ENCODE measurements at places on chromosomes 12 and 14.

DNA sequence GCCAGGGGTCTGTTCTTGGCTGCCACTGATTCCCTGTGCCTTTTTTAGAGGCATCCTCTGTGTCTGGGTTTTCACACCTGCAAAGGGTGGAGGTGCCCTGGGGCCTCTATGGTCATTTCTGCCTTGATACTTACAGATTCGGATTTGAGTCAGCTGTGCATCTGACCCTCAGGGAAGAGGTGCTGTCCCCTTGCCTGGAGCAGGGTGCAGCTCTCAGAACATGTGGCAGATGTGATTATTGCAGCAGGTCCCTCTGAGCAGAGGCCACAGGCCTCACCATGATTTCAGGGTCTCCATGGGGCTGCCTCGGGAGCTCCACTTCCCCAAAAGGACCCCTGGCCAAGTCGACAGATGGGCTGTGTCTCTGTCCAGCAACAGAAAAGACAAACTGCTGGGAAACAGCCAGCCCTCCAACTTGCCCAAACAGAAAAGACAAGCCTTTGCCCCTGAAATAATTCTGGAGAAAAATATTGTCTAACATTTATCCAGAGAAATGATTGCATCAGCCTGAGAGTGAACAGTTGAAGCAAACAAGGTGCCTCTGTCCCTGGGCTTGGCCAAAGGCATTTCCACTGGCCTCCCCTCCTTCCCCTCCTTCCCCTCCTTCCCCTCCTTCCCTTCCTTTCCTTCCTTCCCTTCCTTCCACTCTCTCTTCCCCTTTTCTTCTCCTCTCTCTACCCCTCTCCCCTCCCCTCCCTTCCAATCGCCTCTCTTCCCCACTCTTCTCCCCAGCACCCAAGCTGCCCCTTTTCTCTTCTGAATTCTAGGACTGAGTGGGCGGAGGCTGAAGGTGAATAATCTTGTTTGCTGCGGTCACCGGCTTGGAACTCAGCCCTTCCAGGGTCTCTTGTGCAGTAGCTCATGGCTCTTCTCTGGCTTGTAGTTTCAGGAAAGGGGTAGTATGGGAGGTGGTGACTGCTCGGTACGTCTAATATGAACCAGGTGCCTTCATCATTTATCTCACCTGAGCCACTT is 676 bp downstream of the SERPINA3 start:
- DNase-seq, result no peak

GRCh38 chr12:107014055-107014454 is 27.1 kb upstream of the MTERF2 start:
- no peak for DNase-seq

- no peak for DNase-seq
These were observed at the start of gene CLEC2B for GRCh38 chr12:9869307-9870161. Gene CLEC2B (minus strand): TSS chr12:9869354.

DNA sequence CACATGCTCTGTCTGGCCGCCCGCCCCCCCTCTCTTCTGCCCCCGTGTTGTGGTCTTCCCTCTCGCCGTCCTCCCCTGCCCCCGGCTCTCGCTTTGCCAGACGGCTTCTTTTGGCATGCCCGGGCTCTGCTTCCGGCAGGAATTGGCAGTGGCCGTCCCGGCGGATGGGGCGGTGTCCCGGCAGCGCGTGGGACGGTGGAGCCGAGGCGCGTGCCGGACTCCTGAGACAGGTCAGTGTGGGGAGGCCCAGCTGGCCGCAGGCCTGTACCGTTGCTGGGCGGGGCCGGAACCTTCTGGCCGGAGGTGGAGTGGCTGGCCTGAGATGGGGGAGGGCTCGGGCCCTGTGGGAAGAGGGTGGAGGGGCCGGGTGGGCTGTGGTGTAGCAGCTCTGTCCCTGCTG is 17.1 kb downstream of the KIF26A start:
- DNase-seq, result no peak

DNA sequence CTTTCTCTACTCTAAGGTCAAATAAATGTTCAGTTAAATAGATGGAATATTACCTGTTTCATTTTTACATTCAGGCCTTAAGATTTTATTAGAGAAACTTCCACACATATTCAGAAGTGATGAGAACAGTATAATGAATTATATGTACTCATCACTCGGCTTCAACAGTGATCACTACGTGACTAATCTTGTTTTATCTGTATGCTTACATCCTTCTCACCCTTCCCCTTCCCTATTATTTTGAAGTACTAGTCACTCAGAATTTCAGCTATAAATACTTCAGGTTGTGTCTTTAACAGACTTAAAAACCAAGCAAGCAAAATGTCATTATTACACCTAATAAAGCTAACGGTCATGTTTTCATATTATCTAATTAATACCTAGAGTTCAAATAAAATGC is 34.9 kb downstream of the ETV6 start:
- no peak for DNase-seq

GRCh38 chr14:92610849-92611271 is 97.3 kb downstream of the RIN3 start:
- DNase-seq, result no peak

DNA sequence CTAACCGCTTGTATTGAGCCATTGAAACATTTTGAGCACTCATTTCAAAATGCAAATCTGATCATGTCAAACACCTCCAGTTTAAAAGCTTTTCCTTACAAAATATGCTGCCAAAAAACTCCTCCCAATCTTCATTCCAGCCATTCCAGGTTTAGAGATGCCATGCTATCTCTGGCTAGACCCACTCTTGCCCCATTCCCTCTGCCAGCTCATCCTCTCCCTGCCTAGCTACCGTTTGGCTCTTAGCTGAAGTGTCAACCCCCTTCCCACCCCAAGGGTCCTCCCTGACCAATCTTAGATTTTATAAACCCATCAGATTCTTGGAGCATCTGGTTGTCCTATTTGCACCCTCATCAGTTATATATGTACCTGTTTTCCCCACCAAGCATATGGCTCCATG is 75.0 kb downstream of the SCAF11 start:
- no peak for DNase-seq

DNA sequence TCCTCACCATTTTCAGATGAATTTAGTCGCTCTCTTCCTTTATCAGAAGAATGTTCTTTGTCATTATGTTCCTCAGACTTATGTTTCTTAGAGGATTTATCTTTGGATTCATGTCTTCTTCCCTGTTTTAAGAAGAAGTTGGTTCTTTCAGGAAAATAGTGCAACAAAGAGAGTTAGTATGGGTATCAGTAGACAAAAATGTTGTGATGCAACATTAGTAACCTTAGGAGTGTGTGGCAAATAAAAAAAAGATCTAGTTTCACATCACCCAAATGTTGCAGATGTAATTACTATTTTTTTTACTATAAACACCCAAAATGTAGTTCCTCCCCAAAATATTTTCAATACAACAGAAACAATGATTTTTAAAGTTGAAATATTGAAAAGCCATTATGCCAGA is 7.8 kb downstream of the RSRC2 start:
- no peak for DNase-seq

GRCh38 chr12:95547522-95548055 is 3.7 kb downstream of the USP44 start:
- DNase-seq, result no peak

DNA sequence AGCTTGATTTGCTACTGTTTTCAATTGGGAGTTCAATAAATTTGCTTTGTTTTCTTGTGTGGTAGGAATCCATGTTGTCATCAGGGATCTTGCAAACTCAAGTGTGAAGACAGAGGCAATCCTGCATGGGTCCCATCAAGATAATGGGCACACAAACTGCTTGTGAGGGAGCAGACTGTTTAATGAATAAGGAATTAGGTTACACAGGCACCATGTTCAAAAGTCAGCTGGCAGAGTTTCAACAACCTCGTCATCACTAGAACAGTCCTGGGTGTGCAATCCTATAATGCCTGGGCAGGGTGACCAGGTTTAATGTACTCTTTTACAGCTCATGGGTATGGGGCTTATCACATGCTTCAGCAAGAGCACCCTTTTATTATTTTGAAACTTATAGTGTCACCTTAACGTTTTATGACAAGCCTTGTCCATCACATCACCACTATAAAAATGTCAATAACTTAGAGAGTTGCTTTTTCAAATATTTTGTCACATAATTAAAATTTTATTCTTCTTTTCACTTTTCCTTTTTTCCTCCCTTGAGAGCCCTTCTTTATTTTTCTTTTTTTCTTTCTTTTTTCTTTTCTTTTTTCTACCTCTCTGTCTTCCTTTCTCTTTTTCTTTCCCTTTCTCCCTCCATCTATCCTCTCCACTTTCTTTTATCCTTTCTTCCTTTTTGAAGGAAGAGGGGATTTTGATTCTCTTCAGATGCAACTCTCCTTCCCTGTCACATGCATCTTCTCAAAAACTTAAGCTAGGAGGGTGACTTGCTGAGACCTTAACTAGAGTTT is 252.2 kb upstream of the ATP2B1 start:
- DNase-seq, result no peak

DNA sequence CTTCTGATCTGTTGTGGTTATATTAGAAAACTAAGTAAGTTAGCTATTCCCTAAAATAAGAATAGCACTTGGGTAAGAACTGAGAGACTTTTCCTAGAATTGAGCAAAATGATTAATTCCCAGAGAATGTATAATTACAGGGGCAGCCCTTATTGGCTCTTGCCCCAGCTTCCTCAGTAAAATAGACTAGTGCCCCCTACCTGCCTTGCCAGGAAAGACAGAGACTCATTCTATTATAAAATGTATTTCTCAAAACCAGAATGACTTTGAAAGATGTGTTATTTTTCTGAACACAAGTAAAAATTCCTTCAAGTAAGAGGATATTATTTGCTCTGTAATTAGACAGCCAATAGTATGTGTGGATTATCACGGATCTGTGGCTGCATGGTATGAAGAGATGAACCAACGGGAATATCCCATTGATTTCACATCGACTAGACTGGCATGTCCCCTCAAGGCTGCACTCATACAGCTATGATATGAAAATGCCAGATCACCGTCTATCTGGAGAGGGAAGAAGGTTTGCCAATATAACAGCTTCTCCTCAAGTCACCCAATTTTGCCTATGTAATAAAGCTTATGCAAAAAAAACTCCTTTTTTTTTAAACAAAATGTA is 7.4 kb upstream of the GLRX5 start:
- no peak for DNase-seq

DNA sequence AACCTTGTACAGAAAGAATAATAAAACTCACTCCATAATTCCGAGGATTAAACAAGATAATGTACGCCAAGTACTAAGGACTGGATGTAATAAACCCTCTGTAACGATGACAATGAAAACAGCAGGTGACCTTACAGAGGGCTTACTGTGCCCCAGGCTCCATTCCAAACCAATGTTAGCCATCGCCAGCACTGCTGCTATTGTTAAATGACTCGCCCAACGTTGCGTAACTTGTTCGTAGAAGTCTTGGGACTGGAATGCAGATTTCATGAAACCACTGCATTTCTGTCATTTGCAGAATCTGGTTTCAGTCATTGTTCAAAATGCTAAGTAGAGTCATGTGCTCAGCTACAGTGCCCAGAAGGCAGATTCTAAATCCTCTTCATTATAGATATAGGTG is 728 bp upstream of the STON2 start:
- no peak for DNase-seq

DNA sequence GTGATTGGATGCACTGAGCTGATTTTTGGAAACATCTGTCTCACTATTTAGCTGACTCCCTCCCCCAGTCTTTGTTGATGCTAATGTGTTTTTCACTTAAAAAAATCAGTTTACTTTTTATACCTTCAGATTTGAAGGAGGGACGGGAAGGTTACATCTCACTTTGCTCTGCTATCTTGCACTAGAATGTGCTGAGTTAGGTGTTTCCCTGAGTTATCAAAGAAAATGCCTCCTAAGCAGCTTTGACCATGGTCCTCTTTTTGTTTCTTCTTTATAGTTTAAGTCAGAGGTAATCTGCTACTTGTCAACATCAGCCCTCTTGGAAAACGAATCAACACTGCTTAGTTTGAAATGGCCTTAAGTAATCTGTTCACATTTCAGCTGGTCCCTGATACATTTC is 222.0 kb downstream of the TMEM132D start:
- no peak for DNase-seq

- no peak for DNase-seq
These were observed 59.8 kb downstream of the MARK3 start for GRCh38 chr14:103444837-103445524.

- no peak for DNase-seq
These were observed 150.6 kb upstream of the AEBP2 start for GRCh38 chr12:19288603-19289244.

DNA sequence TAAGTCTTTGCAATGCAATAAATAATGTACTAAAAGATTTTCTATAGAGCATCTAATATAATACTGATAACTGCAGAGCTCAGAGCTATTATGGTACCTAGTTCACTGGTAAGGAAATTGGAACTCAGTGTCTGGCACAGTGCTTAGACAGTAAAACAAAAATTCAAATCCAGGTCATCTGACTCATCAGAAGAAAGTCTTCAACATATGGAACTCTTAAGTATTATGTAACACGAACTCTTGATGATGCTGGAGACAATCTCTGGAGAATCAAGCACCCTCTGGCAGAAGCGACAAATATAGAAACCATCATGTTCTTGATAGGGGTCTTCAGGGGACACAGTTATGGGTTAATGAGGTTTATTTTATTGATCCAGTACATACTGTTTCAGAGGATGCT is 37.3 kb upstream of the TRHDE start:
- no peak for DNase-seq

DNA sequence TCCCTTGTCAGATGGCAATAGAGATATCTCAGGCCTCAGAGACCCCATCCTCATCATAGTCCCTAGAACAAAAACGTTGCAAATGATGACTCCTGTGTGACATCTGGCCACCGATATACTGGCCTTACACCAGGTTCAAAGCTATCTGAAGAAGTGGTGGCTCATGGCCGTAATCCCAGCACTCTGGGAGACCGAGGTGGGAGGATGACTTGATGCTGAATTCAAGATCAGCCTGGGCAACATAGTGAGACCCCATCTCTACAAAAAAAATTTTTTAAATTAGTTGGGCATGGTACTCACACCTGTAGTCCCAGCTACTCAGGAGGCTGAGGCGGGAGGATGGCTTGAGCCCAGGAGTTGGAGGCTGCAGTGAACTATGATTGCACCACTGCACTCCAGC is 13.1 kb downstream of the CAMKK2 start:
- no peak for DNase-seq

- no peak for DNase-seq
These were observed 96.3 kb downstream of the ITPK1 start for GRCh38 chr14:93019367-93019843.

GRCh38 chr14:92737206-92737605 is 11.2 kb downstream of the LGMN start:
- DNase-seq, result no peak

- DNase-seq, result peak; percentile 51
These were observed 1.3 kb upstream of the NCOR2 start for GRCh38 chr12:124568431-124569374.

DNA sequence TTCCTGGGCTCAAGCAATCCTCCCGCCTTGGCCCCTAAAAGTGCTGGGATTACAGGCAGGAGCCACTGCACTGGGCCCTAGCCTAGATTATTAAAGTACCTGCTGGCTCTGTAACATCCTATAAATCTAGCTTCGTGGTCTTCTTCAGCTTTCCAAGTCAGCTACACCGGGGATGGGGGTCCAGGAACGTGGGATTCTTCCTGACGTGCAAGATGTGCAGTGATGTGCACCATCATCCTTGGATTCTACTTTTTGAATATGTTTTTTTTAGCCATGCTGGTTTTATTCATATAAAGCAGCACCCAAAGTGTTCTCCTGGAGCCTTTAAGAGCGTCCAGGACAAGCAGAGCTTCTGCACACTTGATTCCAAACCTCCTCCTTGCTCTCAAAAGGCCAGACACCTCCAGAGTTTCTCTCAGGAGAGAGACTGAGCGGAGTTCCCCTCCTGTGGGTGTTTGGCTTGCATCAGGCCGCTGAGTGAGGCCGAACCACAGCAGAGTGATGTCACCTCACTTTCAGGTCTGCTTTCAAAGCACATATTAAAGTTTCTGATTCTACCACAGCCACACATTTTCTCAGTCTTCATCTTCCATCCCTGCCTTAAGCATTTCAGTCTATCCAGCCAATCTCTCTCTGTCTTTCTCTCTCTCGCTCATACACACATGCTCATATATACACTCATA is 33.4 kb downstream of the VCPKMT start:
- DNase-seq, result no peak

All from NCI-H187 treated with DMSO at 0.1 percent for 48 hours (cell line).